ENCODE measurements at places on chromosomes 16 and 17.

DNA sequence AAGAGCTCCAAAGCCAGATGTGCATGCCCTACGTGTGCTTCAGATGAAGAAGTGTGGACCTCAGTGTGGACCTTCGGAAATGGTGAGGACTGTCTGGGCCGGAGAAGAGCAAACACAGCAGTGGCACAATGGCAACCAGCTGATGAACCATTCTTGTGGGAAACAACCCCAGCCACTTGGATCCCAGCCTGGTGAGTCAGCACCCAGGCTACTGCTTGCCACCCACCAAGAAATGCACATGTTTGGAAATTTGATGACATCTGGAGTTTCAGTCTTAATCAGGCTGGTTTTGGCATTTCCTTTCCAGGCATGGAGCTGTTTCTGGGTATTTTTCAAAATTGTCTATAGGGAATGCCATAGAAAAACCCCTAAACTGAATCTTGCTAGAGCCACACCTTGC, 42.7 kb downstream of the DYNLRB2 start:
- H3K36me3 ChIP-seq = no peaks in the 10 kb centered on the region
- H3K4me3 ChIP-seq = no peak overlapping the region
- no peak overlapping the region for H3K27ac ChIP-seq
- DNase-seq = no peak
- no peaks in the 10 kb centered on the region for H3K27me3 ChIP-seq

DNA sequence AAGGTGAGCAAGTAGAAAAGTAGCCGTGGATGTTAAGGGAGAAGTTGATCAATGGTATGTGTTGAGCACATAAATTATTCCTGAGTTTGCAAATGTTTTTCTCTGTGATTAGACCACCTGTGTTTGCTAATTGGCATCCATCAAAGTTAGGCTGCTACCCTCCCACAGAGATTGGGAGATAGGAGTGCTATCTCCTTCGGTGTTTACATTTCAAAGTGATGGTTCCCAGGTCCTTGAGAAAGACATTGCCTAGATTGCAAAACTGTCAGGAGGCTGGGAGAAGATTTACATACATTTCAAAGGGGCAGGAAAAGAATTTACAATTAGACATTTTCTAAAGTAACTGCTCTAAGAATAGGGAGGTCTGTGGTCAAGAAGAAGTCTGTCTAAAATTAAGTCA, 54.3 kb upstream of the CNTNAP4 start:
- H3K4me1 ChIP-seq = no peaks in the 10 kb centered on the region
- H3K27ac ChIP-seq = no peak overlapping the region
- no peak for DNase-seq
- no peak overlapping the region for H3K4me3 ChIP-seq
- no peaks in the 10 kb centered on the region for H3K27me3 ChIP-seq

DNA sequence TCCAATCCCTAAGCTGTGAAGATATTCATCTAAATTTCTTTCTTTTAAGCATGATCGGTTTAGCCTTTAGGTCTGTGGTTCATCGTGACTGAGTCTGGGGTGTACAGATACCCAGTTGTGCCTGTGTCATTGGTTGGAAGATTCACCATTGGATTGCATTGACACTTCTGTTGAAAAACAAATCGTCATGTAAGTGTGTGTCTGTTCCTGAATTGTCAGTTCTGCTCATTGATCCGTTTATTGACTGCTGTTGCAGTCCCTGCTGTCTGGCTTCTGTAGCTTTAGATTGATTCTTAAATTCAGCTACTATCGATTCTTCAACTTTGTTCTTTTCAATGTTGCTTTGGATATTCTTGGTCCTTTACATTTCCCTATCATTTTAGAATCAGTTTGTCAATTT, 21.0 kb upstream of the ZNF469 start:
- no peak for DNase-seq
- no peaks in the 10 kb centered on the region for H3K36me3 ChIP-seq
- H3K27me3 ChIP-seq = no peaks in the 10 kb centered on the region
- H3K27ac ChIP-seq = no peak overlapping the region
- H3K4me1 ChIP-seq = no peaks in the 10 kb centered on the region

DNA sequence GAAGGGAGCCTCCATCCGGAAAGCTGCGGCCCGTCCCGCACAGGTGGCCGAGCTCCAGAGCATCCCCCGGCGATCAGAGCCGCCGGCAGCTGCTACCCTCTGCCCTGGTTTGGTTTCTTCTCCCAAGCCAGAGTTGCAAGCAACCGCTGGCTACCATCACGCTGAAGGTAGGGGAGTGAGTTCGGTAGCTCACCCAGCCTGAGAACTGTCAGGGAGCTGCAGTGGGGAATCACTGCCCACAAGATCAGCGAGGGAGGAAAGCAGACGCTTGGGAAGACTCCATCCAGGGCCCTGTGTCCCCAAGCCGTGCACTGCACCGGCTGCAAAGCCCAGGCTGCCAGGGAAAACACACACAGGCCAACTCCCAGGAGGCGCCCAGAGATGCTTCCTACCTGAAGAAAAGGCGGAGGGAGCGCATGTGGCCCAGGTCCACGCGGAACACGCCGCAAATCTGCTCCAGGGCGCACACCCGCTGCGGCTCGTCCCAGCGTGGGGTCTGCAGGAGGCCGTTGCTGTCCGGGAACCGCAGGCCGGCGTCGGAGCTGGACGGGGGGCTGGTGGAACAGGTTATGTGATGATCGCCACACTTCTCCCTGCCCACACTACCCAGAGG, 83.3 kb downstream of the TBC1D16 start:
- H3K27ac ChIP-seq = no peak overlapping the region
- peaks cover 10% of the 10 kb centered on the region for H3K4me1 ChIP-seq
- no peak for DNase-seq
- no peak overlapping the region for H3K4me3 ChIP-seq
- no peaks in the 10 kb centered on the region for H3K27me3 ChIP-seq
- H3K36me3 ChIP-seq = no peaks in the 10 kb centered on the region

- H3K36me3 ChIP-seq = no peaks in the 10 kb centered on the region
- no peak overlapping the region for H3K4me3 ChIP-seq
- H3K27me3 ChIP-seq = no peaks in the 10 kb centered on the region
- DNase-seq = no peak
- H3K4me1 ChIP-seq = no peaks in the 10 kb centered on the region
- H3K27ac ChIP-seq = no peak overlapping the region
These were observed 42.9 kb upstream of the MRTFB start for GRCh38 chr16:14028202-14028601.

DNA sequence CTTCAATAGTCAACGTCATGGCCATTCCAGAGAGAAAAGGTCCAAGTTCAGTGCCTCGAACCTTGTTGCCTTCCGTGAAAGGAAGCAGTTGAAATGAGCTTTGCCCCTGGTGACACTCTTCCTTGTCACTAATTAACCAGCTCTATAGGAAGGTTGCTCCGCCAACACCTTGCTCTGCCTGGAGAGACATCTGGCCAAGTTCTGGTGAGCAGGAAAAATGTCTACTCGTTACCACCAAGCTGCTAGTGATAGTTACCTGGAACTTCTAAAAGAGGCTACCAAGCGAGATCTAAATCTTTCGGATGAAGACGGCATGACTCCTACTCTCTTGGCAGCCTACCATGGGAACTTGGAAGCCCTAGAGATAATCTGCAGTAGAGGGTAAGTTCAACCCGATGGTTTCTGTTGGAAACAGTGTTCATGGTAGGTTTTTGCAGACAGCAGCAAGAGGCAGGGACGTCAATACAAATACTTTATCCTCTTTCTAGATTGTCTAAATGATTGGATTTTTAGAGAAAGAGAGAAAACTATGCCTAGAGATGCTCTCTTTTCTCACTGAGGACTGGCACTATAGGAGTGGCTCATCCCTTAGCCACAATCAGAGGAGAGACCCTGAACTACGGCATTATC, at the start of gene ANKS4B:
Gene ANKS4B, plus strand, starts transcription at position 179 of the 630 bp plus-strand sequence. Its CDS starts 39 bp downstream, at position 218.
- H3K4me1 ChIP-seq = no peaks in the 10 kb centered on the region
- no peak within 1 kb of the TSS for H3K27ac ChIP-seq
- peaks cover under 1% of the 10 kb centered on the region for H3K27me3 ChIP-seq
- no peak within 1 kb of the TSS for H3K4me3 ChIP-seq
- no peak for DNase-seq

DNA sequence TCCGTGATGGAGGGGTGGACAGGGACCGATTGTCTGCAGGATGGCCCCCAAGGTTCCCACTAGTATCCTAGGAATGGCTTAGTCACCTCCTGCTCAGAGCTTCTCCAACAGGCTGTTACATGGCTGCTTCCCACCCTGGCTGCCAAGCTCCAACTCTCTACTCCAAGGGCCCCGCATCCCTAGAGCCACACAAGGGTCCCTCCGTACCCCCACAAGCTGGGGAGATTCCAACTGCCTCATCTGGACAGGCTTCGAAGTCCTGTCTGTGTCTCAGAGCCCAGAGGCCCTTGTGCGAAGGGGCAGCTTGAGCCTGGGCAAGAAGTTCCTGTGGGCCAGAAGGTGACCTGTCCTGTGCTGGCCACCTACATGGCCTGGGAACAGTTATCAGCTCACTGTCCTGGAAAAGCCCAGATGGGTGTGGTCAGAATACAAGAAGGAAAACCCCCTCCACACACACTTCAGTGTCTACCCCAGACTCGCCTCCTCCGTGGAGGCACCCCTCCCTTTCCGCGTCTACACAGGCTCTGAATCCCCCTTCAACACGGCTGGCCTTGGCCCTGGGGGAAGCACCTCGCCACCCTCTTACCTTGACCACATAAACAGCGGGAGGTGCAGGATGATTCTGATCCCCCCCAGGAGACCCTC, 586 bp downstream of the MEAK7 start:
- DNase-seq = no peak
- H3K36me3 ChIP-seq = no peaks in the 10 kb centered on the region

DNA sequence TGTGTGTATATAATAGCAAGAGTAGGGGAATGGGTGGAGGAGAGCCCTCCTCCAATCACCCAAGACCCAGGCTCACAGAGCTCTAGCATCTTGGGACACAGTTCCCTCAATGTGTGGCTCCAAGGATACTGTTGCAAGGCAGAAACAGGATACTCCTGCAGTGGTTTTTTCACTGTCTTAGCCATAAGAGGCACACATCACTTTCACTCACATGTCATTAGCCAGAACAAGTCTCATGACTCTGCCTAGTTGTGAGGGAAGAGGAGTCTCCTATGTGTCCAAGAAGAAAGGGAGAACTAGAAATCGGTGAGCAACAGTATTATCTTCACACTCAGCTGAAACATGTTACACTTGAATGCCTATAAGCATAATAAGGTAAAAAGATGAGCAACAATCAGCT, 11.1 kb upstream of the NUDT7 start:
- no peaks in the 10 kb centered on the region for H3K27me3 ChIP-seq
- H3K4me3 ChIP-seq = no peak overlapping the region
- no peak overlapping the region for H3K27ac ChIP-seq
- H3K4me1 ChIP-seq = no peaks in the 10 kb centered on the region
- H3K36me3 ChIP-seq = no peaks in the 10 kb centered on the region

- no peak overlapping the region for H3K4me3 ChIP-seq
- H3K4me1 ChIP-seq = no peaks in the 10 kb centered on the region
- H3K27ac ChIP-seq = no peak overlapping the region
- no peaks in the 10 kb centered on the region for H3K27me3 ChIP-seq
- H3K36me3 ChIP-seq = no peaks in the 10 kb centered on the region
- no peak for DNase-seq
These were observed 84.4 kb downstream of the RPGRIP1L start for GRCh38 chr16:53619235-53619634.
